Skin of body (tissue), 3 donors: ENCODE measurements at places on chromosomes 2 and 18. TPM values are rescaled to one million over a fixed set of nuclear protein-coding genes. Genes with fewer than 3 reads are reported as not detected.

CLEC4F gene
- 0.10 TPM for total RNA-seq

COA5 gene
- 26.3 TPM for total RNA-seq

NTSR2 gene
- 0.10 TPM for total RNA-seq

- no peak for DNase-seq
Measured at GRCh38 chr2:26606847-26607190, 34.3 kb downstream of the CIB4 start.

DNA sequence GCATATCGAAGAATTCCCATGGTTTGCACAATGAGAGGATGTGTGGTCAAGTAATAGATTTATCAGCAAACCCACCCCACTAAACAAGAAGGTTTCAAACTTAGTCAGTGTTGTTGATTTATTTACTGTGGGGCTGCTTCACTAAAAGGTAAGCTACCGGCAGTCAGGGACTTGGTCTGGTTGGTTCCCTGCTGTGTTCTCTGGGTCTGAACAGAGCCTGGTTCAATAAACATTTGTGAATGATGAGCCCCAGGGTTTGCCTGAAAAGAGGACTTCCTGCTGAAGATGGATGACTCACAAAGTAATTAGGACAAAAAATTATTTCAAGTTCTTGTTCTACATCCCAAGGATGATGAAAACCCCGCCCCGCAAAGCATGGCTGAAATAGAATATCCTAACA lies 108.3 kb downstream of the SPP2 start:
- no peak for DNase-seq

GRCh38 chr18:12765126-12765525 lies 62.3 kb downstream of the PSMG2 start:
- no peak for DNase-seq

- DNase-seq: peak; percentile 6
Measured at GRCh38 chr2:101036562-101036961, 34.5 kb downstream of the RPL31 start.

GRCh38 chr2:117716505-117716904 lies 98.0 kb upstream of the DDX18 start:
- DNase-seq: no peak
